ENCODE measurements at places on chromosomes 6 and 20.
A peak's percentile ranks its signal among the peaks of the same experiment; 100 is the strongest.

GRCh38 chr6:133595111-133595761, 293.7 kb upstream of the TCF21 start:
- DNase-seq: no peak

DNA sequence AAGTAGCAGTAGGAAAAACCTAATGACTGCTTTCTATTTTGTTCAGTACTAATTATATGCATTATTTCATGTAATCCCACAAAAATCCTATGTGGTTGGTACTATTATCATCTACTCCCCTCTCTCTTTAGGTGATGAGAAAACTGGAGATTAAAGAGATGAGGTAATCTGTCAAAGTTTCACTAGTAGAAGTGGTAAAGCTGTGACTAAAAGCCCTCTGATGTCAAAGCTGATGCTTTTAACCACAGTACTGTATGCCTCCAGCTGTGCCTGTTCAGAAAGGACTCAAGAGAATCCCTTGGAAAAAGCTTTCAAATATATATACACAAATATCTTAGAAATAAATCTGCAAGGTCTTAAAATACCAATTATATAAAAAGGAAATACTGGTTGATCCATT, 38.0 kb downstream of the PHIP start:
- no peak for DNase-seq

DNA sequence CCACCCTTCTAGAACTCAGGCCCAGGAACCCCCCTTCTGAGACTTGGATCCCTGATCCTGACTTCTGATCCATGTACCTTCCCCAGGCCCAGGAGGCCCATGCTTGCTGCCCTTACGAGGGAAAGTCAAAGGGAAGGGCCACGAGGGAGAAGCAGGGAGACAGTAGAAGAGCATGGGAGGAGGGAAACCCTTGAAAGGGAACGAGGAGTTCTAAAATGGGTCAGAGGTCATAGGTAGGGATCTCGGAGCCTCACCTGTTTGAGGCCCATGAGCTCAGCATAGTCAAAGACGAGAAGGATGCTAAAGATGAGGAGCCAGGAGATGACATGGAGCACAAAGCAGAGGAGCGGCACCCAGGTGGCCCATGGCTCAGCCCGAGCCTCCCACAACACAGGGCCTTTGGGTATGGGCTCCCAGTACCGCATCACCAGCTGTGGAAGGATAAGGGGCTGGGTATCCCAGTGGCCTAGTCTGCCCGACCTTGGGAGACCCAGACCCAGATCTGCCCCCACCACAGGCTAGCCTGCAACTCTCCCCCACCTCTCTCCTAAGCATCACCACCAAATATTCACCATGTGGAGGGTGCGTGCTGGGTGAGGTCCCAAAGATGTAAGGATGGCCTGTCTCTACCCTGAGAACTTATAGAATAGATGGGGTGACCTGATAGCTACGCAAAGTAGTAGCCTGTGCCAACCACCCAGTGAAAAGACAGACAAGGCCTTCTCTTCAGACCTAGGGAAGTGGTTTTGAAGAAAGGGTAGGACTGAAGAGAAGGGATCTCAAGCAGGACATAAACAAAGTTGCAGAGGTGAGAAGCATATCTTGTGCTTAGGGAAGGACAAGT, 1.5 kb downstream of the NRM start:
- DNase-seq: no peak

DNA sequence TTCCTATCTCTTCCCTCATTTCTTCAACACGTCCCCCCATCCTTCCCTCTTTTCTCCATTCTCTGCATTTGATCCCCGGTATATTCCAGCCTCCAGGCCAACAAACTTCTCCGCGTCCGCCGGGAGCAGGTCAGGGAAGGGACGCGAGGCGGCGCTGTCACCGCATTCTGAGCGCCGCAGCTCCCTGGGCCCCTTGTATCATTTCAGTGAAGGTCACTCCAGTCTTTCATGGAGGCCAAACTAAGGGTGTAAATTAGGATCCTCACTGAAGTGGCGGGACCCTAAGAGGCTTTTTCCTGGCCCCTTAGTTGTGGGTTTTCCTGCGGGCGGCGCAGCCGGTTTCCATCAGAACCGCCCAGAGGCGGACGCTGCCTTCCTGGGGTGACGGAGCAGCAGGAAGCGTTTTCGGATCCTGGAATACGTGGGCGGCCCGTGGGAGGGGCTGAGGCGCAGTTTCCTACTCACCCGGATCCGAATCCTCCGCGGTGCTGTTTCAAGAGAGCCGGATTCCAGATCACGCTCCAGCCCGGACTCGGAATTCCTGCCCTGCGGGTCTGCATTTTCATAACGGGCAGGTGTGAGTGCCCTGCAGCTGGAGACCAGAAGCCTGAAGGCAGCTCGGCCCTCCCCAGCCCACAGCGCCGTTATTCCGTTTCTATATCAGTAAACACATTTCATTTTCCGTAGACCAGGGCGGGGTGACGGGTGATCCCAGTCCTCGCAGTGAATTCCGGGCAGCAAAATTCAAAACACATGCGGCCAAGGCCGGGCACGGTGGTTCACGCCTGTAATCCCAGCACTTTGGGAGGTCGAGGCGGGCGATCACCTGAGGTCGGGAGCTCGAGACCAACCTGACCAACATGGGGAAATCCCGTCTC, 3.6 kb upstream of the MICA start:
- DNase-seq: peak; percentile 31

GRCh38 chr6:90350689-90351554, 54.3 kb upstream of the BACH2 start:
- no peak for DNase-seq

DNA sequence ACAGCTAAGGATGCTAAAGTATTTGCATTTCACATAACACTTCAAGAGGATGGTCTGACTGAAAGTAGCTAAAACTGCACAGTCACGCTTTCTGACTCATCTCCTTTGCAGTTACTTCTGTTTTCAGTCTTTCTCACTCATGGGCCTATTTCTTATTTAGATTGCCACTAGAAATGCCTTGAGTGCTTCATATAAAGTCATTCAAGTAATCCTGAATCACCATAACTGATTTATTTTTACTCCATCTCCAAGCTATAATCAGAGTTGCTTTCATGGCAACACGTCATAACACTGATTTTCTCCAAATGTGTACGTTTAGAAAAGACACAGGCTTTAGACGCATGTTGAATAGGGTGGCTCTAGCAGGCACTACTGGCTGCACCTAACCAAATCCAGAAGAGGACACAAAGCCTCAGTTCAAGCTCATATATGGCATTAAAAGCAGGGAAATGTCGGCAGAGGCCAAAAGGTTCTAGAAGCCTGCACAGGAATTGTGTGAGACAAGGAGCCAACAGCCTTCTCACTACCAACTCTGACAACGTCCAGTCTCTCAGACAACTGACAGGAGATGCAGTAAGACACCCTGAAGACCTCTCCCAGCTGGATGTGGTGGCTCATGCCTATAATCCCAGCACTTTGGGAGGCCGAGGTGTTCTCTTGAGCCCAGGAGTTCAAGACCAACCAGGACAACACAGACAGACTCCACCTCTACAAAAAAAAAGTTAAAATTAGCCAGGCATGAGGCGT, 64.1 kb upstream of the BEND6 start:
- DNase-seq: no peak

DNA sequence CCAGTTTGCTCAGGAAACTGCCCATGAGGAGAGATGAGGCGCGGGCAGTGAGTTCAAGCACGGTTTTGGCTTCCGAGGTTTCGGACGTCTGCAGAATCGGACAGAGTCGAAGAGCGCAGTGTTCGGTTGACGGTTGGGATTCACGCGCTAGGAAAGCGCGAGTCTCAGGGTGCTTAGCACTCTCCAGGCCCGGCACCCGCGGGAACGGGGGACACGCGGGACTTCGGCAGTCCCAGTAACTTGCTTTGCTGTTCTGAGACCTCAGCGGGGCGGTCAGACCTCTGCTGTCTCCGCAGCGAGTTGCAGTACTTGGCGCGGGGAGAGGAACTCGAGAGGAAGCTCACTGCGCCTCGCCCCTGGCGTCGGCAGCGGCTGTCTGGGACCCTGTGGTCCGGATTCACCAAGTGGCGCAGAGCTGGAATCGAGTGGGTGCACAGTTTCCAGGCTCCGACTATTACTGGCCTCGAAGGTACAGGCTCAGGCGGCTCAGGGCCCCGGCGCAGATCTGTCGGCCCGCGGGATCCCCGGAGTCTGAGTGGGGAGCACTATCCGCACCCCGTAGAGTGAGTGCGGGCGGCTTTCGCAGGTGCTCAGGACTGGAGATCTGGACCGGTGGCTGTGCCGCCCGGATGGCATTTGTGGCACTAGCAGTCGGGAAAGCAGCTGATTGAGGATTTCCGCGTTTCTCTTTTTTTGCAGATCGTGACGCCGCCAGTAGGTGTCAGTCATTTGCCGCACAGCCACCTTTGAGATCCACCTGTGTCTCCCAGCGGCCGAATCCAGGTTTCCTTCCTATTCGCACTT, at the start of gene POM121L2:
POM121L2 (minus strand) TSS at position 128 of the 804 bp plus-strand sequence; CDS start at position 25, 103 bp downstream.
- no peak for DNase-seq
